Esophagus squamous epithelium (tissue), 5 donors: ENCODE measurements at places on chromosomes 7 and 10.

- DNase-seq, result no peak
Observed at GRCh38 chr7:22791204-22792158, 31.2 kb downstream of the TOMM7 start.

GRCh38 chr10:85849315-85849714 is 517.3 kb downstream of the GRID1 start:
- no peak for DNase-seq

- no peak for DNase-seq
Observed at GRCh38 chr7:43873300-43873699, 4.0 kb upstream of the MRPS24 start.

DNA sequence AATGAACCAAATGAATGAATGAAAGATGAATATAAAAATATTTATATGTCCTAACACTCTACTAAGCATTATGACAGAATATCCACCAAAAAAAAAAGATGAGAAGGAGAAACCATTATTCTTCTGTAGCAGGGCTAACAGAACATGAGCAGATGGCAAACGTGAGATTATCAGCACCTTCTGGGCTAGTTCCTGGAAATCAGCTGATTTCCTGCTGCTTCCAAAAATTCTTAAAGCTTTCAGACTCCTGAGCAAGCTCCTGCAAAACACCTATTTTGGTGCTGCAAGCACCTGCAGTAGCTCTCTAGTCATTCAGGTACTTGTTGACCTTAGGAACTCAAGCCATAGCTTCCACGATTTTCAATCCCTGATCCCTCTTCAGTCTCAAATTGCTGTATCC is 51.8 kb downstream of the NPSR1 start:
- no peak for DNase-seq

DNA sequence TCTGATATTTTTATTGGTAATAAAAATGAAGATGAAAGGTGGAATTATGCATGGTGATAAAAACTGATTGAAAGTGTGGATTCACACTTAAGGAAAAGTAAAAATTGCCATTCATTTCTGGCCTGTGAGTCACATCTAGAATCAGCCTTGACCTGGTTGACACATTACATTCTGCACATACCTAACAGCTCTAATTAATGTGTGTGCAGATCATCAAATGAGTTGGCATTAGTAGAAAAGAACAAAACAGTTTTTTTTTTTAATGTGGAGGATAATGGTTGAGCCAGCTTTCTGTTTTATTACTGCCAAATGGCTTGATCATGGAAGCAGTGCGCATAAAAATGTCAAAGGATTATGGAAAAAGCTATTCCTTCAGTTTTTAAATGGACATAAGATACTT is 142.6 kb upstream of the TMEM196 start:
- DNase-seq, result no peak

GRCh38 chr10:120475844-120476791 is 19.1 kb downstream of the PLPP4 start:
- no peak for DNase-seq

DNA sequence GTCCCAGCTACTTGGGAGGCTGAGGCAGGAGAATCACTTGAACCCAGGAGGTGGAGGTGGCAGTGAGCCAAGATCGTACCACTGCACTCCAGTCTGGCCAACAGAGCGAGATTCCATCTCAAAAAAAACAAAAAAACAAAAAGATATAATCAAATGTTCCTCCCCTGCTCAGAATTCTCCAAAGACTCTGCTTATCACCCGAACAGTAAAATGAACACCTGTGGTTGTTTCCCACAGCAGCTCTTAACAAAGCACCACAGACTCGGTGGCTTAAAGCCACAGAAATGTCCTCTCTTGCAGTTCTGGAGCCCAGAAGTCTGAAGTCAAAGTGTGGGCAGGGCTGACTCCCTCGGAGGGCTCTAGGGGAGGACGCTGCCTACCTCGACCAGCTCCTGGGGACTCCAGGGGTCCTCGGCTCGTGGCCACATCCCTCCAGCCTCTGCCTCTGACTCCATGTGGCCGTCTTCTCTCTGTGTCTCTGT is 4.1 kb upstream of the INTS1 start:
- no peak for DNase-seq

DNA sequence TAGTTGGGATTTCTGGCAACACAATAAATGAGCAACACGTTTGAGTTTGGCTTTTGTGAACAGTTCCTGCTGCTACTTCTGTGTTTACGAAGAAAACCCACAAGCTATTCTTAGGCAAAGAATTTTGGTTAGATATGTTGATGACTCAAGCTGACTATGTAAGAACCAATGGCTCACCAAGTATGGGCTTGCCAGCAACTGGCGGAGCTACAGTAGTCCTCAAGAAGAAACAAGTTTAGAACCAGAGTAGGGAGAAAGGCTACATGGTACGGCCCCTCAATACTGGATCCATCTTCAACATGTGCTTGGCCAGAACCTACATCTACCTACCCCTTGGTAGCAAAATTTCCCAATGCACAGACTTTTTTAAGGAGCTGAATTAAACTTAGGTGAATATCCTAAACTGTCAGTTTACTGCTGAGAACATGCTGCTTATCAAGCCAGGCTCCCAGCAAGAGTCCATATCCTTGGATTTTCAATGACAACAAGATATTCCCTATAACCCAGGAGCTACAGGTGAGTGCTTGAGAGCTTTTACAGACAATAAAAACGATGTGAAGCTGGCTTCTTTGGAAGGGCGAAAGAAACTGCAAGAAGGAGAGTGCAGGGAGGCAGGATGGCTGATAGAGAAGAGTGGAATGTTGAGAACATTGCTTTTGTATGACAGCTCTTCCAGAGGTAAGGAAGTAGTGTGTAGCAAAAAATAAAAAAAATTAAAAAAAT is 74.3 kb upstream of the ASAH2 start:
- no peak for DNase-seq

DNA sequence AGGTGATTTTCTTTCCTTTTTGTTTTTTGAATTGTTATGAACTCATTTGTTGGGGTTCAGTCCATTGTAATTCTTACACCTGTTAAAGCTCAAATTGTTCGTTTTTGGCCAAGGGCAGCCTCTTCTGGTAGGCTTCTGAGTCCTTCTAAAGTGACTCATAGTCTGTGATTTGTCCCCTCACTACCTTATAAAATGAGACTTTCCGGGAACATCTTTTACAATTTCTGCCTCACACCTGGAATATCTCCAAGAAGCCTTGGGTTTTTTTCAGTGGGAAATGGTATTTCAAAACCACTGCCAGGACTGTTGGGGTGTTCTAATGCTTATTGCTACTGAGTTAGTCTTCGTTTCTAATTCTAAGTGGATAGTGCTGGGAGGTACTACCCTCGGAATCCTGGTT is 56.7 kb downstream of the BMPR1A start:
- no peak for DNase-seq

GRCh38 chr7:152370297-152370696 is 65.5 kb downstream of the KMT2C start:
- DNase-seq, result no peak

DNA sequence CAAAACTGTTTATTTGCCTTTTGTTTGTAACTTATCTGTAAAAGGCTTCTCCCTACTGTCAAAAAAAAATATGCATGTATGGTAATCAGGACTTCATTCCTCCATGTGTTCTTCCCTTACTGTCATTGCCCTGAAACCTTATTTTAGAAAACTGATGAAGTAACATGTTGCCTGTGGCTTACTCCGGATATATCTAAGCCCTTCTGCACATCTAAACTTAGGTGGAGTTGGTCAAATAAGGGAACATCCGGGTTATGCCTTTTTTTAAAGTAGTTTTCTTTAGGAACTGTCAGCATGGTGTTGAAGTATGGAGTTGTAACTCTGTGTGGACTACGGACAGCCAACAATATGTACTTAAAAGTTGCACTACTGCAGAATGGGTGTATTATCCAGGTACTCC is 6.2 kb downstream of the SAR1A start:
- DNase-seq, result no peak

- DNase-seq, result no peak
Observed at GRCh38 chr10:78981257-78981969, 87.4 kb upstream of the ZMIZ1 start.

GRCh38 chr7:155864271-155864985 is 52.2 kb upstream of the SHH start:
- no peak for DNase-seq

GRCh38 chr7:34069676-34070075 is 164.3 kb downstream of the BMPER start:
- no peak for DNase-seq

DNA sequence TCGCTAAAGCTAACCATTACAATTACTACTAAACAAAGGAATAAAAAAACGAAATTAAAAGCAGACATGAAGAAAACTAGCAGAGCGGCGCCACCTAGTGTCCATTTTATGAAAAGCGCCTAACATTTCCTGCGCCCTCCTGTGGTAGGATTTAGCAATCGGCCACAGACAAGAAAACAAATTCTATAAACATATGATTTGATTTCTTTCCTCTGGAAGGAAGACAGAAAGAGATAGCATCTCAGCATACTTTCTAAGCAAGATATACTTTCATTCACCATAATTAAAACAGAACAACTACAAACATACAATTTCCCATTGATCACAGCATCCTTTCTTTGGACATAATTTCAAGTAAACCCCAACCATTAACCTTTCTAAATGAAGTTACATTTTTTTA is 337.7 kb upstream of the NPVF start:
- no peak for DNase-seq

GRCh38 chr10:23399701-23400144 is 39.2 kb upstream of the OTUD1 start:
- no peak for DNase-seq

GRCh38 chr7:159253657-159254056 is 109.0 kb upstream of the VIPR2 start:
- no peak for DNase-seq

GRCh38 chr10:125661941-125662515 is 20.9 kb downstream of the TEX36 start:
- DNase-seq, result no peak

- no peak for DNase-seq
Observed at GRCh38 chr7:108463613-108464012, 7.4 kb upstream of the NRCAM start.

DNA sequence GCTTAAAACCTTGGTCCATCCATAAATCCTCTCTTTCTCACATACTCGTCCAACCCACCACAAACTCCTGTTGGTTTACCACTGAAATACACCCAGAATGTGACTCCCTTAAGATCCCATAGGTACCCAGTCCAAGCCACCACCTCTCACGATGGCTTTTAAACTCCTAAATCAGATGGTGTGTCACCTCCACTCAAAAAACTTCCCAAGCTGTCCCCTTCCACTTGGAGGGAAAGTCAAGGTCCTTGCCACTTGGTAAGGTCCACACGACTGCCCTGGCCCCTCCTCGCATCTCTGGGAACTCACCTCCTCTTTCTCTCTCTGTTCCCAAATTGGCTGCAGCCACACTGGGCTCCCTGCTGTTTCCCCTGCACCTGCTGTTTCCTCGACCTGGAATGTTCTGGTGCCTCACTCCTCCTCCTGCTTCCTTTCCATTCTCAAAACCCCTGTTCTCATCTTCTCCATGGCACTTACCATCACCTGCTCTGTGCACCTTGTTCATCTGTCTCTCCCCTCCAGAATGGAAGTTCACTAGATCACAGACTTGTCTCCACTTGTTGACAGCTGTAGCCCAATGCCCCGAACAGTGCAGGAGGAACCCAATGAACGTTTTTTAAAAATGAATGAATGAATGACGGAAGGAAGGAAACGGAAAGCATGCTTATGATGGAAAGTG is 23.0 kb downstream of the ZFAND2A start:
- DNase-seq, result no peak

DNA sequence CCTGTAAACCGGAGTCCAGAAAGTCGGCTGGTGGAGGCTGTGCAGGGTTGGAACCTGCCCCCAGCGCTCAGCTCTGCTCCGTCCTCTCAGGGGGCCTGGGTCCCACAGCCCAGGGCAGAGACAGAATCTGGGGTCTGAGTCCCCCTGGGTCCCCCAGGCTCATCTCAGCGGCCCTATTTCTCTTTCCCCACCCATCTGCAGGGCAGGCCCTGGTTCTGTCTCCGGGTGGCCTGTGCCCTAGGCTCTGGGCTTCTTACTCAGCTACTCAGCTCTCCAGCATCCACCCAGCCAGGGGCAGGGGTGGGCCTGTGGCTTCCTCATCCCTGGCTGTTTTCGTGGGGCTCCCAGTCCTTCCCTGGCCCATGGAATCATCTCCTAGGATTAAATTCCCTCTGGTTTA is 183.4 kb downstream of the ADARB2 start:
- DNase-seq, result no peak
